ENCODE measurements at places on chromosomes 16 and 17.
A peak's percentile ranks its signal among the peaks of the same experiment; 100 is the strongest.

DNA sequence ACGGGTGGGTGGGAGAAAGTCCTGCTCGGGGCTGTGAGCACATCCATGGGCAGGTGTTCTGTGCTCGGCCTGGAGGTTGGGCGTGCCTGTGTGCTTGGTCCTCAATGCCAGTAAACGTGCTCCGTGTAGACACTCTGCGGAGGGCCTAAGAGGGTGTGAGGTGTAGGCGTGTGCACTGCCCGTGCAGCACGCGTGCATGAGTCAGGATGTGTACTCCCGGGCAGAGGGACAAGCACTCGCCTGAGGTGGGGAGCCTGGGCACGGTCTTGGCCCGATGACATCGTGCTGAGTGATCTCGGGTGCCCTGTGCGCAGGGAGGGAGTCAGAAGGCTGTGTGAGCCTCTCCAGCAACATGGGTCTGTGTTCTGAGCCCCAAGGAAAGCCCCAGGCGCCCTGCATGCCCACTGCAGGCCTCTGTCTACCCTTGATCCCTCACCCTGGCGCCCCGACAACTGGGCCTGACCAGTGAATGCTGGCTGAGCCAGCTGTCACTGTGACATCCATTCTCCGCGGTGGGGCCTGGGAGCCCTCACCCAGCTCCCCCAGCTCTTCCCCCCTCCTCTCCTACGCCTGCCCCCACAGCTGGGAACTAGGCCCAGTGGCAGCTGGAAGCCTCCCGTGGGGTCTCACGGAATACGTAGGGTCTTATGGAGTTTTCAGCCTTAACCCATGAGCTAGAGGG lies 23.5 kb upstream of the NXPH3 start:
- no peak for DNase-seq

DNA sequence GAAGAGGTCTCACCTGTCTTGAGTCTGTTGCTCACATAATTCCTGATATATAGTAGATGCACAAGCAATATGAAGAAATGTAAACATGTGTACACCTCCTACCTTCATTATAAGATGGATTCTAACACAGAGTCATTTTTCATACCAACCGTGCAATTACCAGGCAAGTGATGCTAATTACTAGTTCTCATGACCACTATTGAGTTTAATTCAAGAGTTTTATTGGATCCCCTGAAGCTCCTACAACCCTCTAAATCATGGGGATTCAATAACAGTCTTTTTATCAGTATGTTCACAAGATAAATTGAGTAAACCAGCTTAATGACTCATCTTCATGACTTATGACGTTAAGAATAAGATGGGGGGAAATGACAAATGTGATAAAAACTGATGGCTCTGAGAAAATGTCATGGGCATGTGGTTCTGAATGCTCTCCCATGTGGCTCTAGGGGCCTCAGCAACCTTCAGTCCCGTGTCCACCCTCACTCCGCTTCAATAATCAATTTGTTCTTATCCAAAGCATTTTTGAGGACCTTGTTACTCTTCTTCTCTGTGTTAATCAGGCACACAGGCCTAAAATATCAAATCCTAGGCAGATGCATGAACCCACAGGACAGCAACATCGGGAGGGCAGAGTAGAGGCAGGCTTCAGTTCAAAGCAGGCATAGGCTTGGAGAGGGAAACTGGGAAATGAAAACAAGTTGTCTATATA lies 42.8 kb downstream of the PRAC1 start:
- no peak for DNase-seq

DNA sequence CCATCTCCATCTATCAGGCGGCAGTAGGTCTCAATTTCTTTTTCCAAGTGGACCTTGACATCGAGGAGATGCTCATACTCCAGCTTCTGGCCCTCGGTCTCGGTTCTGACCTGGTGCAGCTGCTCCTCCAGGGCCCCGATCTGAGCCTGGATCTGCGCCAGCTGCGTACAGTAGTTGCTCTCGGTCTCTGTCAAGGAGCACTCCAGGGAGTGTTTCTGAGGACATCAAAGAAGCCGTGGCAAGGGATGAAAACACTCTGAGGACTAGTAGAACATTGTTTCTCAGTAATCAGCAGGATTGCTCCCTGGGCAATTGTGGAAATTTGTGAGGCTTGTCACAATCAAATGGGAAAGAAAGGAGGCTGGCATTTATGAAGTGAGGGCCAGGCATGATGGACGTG lies 5.9 kb downstream of the KRT28 start:
- DNase-seq, result no peak

DNA sequence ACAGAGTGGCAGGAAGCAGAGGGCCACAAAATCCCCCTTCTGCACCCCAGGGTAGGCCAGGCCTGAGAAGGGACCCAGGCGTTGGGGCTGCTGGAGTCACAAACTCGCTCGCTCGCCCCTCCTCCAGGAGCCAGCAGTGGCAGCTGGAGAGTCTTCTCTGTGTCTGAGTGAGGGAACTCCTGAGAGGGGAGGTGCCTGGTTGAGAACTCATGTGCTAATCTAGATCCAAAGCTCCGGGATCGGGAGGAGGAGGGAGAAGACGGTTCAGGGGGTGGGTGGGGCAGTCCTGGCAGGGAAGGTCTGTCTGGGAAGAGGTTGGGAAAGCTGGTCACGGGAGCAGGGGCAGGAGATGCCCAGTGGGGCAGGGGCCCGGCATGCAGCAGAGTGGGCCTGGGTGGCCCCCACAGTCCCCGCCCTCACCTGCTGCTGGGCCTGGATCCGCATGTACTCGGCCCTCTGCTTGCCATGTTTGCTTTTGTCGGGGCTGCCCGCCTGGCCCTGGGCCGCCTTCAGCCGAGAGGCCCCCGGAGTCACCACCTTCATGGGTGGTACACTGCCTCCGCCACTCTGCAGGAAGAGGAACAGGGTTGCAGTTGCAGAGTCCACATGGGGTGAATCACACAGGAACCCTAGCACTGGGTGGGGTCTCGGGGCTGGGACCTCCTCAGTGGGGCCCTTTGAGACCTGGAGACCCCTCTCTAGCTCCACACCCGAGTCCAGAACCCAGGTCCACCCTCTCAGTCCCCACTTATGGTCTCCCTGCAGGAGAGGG lies 62.2 kb downstream of the SRCIN1 start:
- no peak for DNase-seq

DNA sequence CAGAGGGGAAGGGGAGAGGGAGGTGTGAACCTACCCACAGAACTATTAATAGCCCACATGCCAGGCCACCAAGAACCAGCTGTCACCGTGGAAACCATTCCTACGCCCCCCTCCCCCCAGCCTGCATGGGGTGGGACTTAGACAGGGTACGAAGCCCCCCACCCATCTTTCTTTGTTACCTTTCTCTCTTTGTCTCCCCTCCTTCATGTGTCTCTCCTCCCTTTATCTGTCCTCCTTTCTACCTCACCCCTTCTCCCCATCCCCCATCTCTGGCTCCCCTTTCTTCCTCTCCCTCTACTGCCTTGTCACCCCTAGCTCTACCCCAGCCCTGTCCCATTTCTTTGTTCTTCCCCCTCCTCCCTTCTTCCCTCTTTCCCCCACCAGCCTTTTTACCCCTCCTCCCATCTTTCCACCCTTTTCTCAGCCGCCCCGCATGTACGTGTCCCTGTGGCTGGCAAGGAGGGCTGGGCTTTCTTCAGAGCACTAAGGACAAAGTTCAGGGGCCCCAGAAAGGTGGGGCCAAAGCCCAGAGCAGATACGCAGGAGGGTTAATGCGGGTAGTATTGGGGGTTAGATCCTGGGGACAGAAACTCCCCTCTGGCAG lies 8.0 kb downstream of the THRA start:
- no peak for DNase-seq

DNA sequence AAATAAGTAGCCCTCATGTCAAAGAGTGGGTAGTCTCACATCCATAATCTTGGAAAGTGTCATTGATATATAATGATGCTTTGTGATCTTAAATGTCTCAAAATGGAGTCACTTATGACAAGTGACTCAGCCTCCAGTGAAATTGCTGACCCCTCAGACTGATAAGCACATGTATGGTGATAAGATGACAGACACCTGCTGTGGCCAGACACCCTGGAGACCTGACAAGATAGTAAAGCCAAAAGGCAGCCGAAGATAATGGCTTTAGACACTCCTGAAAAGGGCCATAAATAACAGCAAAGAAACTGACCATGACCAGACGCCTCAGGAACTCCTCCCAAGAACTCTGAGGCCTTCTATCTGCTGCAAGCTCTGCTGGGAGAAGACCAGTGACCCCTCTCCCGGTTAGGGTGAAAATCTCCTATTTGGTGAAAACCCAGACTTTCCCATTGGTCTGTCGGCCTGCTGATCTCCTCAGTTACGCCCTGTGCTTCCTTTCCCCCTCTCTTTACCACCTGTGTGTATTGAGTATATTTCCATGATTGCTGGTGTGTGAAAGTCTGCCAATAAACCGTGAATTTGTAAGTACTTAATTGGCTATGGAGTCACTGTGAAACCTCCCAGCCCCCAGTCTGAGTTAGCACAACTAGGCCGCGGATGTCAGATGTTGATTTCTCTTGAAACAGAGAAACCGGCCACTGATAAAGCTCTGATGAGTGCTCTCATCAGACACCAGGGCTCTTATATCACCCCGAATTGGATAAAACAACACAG lies 226.7 kb upstream of the MYOCD start:
- DNase-seq, result no peak

DNA sequence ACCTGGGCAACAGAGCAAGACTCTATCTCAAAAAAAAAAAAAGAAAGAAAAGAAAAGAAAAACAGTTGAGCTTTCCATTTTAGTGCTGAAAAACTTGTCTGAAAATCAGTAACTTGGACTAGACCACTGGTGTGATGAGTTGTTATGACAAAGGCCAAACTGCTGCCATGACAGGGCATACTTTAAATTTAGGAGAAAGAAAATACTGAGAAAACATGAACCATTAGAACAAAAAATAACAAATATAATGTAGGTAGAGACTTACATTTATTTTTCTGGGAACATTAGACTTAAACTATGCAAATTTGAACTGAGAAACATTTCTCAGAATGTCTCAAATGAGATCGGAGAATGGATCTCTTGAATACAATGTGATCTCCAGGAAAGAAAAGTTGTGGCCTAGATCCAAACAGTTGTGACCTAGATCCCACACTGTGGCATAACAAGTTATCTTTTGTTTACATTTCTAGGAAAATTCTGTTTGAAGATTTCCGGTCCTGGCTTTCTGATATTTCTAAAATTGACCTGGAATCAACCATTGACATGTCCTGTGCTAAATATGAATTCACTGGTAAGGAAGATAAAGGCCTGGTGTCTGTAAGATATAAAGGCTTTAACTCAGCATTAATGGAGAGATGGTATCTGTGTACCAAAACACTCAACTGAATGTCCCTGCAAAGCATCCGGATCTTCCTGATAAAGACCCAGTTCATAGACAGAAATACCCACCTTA lies 10.9 kb downstream of the OGFOD1 start:
- no peak for DNase-seq

DNA sequence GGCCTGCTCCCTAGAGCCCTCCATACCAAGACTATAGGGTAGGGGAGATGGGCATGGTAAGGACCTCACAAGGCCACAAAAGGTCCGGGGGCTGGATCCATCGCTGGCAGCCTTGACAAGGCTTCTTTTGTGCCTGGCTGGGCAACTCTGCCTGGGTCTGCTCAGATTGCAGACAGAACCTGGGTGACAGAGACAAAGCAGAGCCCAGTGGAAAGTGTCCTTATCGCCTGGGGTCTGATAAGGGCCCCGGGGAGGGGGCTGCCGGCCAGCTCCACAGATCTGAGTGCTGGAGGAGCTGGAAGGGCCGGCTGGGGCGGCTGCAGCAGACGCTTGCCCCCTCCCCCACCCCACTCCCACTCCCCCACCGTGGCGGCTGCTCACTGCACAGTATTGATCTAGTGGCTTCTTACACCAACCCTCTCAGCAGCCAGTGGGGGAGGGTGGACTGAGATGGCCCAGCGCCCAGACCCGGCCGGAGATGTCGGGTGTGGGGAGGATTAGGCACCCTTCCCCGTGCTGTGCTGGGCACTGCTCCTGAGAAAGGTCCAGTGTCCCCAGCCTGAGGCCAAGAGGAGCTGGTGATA lies 7.2 kb downstream of the MMP15 start:
- DNase-seq, result no peak

GRCh38 chr16:66639091-66639885 lies 34.8 kb downstream of the CMTM3 start:
- no peak for DNase-seq

DNA sequence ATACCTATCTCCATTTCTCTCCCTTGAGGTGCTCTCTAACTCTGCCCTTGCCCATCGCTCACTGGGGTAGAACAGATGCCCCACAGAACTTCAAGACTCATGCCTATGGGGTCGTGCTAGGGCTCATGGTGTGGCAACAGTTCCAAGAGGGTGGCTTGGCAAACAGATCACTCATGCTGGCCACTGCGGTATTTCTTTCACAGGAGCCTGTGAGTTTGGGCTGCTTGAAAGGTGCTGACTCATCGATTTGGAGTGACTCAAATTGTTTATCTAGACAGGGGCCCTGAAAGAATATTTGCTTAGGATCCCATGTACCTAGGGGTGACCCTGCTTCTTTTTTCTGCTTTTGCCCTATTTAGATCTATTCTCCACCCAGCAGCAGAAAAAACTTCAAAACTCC lies 69.9 kb downstream of the IRX5 start:
- DNase-seq, result no peak

DNA sequence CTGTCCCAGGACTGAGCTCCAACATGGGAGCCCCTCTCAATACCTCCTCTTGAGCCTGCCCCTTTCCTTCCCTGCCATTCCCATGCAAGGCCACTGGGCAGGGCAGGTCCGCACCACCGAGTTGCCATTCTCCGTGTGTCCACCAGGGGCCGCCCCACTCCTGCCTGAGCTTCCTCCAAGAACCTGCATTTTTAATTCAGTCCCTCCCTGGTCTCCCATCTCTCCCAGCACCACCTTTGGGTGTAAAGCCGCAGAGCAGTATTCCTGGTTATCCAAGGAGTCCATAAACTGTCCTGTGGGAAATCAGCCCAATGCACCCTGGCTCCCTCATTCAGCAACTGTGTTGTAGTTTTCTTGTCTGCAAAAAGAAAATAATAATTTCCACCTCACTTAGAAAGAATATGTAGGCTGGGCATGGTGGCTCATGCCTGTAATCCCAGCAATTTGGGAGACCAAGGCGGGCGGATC lies 15.9 kb upstream of the ANKRD40CL start:
- DNase-seq, result peak; percentile 89
